Foreskin fibroblast (primary cell): ENCODE measurements at places on chromosomes 4 and X.

DNA sequence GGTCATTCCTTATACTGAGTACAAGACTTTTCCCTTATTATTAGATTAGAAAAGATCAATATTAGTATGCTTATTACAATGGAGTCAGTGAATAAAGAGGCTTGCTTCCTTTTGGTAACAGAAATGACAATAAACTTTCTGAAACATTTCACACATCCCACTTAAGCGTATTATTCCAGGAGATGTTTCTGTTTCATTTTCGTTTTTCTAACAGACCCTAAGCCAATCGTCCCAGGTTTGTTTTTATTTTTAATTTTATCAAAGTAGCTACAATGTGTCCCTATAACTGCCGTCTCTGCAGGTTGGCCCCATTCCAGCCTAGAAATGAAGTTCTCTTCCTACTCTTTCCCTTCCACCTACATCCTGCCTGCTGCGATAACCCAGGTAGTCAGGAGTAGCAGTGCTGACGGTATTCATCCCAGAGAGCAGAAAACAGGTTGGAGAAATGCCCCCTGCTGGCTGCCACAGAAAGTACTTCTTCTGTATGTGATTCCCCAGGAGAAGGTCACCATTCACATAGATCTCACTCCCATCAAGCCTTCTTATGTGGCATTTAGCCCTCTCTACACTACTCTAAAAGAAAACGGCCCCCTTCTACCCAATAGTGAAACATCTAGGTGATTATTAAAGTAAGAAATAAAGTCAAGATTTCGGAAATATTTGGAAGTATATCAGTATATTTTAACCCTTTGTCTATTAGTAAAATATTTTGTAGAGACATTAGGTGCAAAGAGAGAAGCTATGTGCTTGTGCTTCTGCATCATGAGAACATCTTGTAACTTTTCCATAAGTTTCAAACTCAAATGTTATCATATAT, 40.4 kb downstream of the ENPEP start:
- DNase-seq = peak; percentile 35

- DNase-seq = no peak
These were observed 119.5 kb downstream of the GC start for GRCh38 chr4:71664366-71664765.

- DNase-seq = no peak
These were observed 31.6 kb downstream of the CD40LG start for GRCh38 chrX:136679531-136679930.

DNA sequence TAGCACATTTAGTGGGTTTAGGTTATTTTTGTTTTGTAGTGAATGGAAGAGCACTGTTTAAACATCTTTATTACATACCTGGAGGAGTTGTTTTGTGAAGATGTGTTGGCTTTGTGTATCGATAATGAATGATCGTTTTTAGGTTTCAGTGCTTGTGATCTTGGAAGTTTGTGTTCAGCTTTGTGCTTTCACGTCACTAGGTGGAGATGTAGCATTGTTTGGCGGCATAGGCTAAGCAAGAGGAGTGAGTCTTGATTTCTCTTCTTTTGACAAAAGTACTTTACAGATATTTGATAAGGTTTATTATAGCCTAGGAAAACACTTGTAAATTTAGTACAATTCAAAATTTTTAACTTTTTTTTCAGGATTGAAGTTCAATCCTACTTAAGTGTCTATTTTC, 50.4 kb downstream of the PDK3 start:
- DNase-seq = no peak

DNA sequence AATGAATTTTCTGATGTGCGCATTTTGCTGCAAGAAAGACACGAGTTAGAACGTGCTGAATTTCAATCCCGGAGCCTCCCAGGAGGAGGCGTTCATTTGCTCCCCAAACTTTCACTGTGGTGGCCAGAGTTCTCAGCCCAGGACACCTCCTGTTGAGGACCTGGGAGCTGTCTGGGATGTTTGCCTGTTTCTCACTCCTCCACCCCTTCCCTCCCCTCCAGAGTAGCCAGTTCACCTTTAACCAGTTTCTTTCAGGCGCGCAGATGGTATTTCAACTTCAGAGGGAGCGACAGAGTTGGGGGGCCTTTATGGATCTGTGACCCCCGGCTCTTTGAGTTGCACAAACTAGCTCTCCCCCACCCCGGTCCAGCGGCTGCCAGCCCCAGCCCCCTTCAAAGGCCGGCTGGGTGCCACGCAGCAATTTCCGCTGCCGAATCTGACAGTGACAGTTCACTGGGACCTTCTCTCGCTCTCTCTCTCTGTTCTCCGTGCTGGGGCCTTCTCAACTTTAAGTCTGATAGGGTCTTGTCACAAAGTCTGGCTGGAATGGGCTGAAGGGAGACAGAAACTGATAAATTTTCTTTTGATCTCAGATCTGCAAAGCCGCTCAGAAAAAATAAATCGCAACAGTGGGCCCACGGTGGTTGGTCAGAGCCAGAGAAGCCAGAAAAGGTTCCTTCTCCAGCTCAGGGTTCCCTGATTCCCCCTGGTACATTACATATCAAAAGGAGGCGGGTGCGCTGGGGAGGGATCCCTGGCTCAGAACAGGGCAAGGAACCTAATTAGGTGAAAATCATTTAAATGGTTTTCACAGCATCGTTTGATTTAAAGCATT, 100.0 kb upstream of the STX18 start:
- DNase-seq = no peak

DNA sequence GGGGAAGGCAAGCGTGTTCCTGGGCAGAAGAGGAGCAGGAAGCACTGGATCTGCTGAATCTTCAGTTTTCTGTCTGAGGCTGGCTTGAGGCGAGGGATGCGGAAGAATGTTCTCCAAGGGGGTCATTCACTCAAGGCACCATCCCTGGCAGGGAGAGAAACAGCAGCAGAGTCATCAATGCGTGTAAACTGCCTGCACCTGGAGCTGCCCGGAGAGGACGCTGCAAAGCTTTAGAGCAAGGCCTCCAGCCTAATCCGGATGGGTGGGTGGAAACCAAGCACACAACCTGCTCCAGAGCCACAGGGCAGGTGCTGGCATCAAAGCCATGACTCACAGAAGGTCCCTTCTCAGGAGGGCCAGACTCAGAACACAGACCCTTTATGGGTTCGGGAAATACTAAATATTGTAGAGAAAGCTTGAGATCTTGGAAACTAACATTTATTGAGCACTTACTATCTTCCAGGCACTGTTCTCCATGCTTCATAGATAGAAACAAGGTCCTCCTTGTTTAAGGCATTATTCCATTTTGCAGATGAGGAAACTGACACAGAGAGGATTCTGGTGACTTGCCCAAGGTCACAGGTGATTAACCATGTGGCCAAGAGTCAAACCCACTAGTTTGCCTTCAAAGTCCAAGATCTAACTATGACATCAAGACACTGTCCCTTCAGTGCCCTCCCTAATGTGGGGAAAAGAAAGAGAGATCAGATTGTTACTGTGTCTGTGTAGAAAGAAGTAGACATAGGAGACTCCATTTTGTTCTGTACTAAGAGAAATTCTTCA, 7.7 kb downstream of the PROM1 start:
- DNase-seq = no peak

DNA sequence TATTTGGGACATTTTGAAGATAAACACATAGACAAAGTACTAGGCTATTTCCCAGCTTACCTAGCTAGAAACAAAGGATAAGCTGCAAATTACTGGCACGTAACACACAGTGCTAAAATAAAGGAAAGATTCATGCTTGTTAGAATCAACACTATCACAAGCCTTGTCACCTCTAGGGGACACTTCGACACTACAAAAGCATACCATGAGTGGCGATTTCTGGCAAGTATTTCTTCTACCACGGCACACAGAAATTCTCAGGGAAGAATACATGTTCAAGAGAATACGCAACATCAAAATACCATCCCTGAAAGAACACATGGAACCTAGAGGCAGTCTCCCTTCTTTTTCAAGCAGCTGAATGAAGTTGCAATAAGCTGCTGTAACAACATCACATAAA, 5.1 kb downstream of the MECP2 start:
- no peak for DNase-seq

GRCh38 chrX:70455366-70456202, 10.9 kb downstream of the DLG3 start:
- no peak for DNase-seq

DNA sequence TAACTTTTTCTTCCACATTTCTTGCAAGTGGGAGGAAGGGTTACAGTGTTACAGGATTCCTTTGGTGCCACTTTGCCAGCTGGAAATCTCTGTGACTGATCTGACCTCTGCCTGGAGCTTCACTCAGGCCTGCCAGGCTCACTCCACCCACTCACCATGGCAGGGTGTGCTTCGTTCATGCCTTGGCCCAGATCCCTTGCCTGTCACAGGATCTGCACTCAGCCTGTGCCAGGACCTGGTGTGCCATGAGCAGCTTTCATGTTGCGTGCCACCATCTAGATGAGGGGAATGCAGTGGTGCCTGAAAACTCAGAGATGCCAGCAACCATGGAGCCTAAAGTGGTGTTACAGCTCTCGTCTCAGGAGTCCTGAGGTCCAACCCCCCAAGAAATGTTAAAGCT, 2596.4 kb downstream of the PCDH7 start:
- DNase-seq = no peak

DNA sequence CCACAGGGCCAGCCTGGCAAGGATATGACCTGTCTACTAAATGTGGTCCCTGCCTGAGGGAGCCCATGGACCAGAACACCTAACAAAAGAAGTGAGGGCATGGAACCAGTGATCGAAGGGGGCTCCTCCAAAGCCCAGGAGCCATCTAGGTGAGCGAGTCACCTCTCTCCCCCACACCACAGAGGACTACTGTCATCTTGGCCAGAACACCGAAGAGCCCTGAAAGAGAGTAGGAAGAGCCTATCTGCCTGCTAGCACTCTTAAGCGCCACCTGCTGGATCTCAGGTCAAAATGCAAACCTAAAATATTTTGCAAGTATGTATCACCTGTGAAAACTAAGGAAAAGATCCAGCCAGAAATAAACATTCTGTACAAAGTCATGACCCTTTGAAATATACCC, 137.9 kb upstream of the ZXDB start:
- no peak for DNase-seq

- peak; percentile 54 for DNase-seq
These were observed 70.7 kb downstream of the DOCK11 start for GRCh38 chrX:118566359-118566758.

DNA sequence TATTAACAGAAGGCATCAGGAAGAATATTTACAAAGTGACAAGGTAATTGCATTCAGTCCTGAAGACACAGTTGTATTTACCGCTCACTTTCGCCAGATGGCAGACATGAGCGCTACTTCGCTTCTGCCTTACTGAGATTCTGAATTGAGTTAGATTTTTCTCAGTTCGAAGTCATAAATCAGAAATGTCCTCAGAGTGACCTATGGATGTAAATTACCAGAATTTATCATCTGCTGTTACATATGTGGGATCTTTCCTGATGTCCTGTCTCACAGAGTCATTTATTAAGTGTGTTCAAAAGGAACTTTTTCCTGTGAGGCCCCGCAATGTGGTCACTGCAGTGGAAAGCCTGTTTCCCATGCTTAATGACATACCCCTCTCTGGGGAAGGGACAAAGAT, 97.3 kb upstream of the DCLK2 start:
- DNase-seq = peak; percentile 78

GRCh38 chrX:143435916-143436315, 81.4 kb downstream of the SPANXN3 start:
- no peak for DNase-seq

GRCh38 chr4:156052116-156052515, 98.5 kb upstream of the CTSO start:
- DNase-seq = no peak

- no peak for DNase-seq
These were observed 5.9 kb downstream of the ZFYVE28 start for GRCh38 chr4:2412534-2412884.

DNA sequence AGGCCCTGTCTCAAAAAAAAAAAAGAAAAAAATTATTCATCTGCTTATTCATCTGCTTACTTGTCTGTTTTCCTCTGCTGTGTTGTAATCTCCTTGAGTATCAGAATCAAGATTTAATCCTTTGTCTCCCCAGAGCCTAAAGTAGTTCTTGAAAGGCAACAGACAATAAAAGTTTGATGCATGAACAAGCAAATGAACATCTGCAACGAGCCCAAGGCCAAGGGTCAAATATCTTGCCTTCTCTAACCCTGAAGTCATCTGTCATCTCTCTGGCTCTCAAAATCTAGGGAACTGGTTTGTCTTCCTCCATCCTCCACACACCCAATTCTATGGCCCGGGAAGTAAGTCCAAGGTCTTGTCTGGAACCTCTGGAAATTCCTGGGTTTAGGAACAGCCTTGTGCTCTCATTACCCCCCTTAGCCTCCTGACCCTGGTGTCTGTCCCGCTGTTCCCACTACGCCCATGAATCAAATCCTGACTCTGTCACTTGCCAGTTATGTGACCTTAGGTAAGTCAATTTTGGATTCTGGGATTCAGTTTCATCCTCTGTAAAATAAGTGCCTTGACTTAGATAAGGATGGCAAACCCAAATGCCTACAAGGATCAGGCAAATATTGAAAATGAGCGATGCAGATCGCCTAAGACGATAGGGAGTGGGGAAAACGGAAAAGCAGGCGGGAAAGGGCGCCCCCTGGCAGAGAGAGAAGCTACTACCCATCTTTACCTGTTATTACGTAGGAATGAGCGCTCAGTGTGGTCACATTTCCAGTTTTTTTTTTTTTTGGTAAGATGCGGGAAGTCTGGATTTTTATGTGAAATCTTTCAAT, 102.7 kb upstream of the DHX15 start:
- peak; percentile 39 for DNase-seq

GRCh38 chr4:8308856-8309771, 39.6 kb downstream of the HTRA3 start:
- DNase-seq = peak; percentile 46

GRCh38 chr4:24668956-24669355, 84.6 kb upstream of the DHX15 start:
- DNase-seq = no peak

GRCh38 chrX:40168480-40169011, 70.8 kb upstream of the BCOR start:
- DNase-seq = no peak

- no peak for DNase-seq
These were observed 36.5 kb downstream of the DCHS2 start for GRCh38 chr4:154455111-154455510.

DNA sequence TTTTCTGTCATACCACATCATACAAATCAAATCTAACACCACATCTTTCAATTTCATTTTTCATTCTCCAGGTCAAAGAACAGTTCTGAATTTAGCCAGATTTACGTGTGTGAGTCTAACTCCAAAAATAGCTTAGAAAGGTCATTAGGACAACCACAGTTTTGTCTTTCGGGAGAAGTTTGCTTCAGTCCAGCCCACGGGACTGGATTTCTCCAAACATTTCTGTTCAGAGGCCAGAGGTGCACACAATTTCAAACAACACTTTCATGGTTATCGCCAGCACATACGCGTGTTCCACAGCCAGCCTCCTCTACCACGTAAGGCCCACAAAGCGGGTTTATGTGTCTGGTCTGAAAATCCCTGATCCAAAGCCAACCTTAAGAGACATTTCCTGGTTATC, 65.9 kb downstream of the VEGFC start:
- peak; percentile 34 for DNase-seq

- no peak for DNase-seq
These were observed 89.4 kb upstream of the AFAP1 start for GRCh38 chr4:8028884-8029568.
